ENCODE measurements at places on chromosomes 7 and 10.

DNA sequence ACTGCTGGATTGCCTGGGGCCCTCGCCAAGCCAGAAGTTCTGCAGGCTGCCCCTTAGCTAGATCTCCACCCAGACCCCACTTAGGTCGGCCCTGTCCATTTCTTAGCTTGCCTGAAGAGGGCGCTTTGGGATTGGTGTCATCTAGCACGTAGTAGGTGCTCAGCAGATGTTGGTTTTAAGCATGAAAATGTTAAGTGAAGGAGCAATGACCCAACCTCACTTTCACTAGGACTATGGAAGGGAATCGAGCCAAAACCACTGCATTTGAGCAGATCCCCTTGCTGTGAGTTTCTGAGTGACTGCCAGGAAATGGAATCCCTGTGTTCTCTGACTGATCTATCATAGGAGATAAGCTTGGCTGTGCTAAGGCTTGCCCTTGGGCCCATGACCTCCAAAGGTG lies 131.7 kb upstream of the EEPD1 start:
- DNase-seq, result no peak

- DNase-seq, result no peak
Measured at GRCh38 chr10:61634746-61635145, 28.0 kb upstream of the CABCOCO1 start.

- peak; percentile 6 for DNase-seq
Measured at GRCh38 chr7:68936471-68937035, 661.7 kb upstream of the AUTS2 start.

DNA sequence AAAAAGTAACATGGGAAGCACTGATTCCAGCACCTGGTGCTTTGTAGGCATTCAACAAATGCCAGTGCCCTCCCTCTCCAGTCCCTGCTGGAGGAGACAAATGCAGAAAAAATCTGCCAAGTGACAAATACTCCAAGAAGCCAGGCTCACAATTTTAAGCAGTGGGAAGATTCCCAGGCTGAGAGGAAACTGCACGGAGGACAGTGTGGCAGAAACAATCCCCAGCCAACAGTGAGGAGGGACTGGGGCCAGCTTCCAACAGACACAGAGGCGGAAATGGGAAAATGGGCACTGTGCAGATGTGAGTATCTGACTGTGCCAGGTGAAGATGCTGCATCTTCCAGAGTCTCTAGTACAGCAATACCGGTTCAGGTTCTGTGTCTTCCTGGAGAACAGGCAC lies 106.3 kb downstream of the SLIT1 start:
- no peak for DNase-seq

DNA sequence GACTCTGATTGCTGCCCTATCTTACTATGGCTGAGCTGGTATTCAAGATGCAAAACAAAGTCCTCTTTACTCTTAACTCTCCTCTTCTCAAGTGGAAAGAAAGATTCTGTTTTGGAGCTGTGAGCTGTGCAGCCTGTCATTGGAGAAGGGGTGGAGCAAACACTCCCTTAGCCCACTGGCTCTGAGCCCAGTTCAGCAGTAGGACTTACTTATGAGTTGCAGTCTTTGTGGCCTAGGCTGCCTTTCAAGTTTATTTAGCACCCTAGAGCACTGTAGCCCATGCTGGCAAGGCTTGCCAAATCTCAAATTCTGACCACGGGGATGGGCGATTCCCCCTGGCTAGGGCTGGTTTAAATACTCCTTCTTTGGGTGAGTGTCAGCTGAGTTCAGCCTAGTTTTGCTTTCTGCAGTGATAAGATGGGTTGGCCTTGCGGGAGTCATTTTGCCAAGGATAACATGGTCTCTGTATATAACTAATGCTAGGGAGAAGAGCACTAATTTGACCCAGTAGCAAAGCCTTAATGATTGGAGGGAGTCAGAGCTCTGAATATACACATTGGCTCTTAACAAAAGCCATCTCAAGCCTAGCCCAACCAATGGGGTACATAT lies 110.2 kb downstream of the MYO3A start:
- DNase-seq, result no peak

DNA sequence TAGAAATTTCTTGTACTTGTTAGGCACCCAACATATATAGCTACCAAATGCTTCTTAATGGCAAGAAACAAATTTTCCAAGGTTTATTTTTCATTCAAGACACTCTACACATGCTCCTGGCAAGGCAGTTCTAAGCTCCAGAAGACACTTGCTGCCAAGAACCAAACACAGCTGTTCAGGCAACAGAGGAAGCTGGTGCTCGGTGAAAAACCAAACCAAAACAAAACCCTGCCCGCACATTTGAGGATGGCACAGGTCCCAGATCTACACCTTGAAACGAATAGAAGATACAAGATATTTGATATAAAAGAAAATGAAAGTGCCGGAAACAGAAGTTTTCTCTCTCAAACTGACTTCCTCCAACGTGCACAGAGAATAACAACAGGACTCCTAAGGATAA lies 4.9 kb upstream of the DNTT start:
- no peak for DNase-seq

GRCh38 chr7:80439894-80440821 lies 71.7 kb downstream of the GNAT3 start:
- peak; percentile 84 for DNase-seq

- DNase-seq, result no peak
Measured at GRCh38 chr10:49549640-49550346, 10.9 kb upstream of the ERCC6 start.

GRCh38 chr7:133854739-133855138 lies 272.4 kb upstream of the LRGUK start:
- DNase-seq, result no peak
